ENCODE measurements at places on chromosomes 12 and 14.

- DNase-seq, result no peak
These were observed 327.3 kb upstream of the TMTC1 start for GRCh38 chr12:30110958-30111586.

- DNase-seq, result no peak
These were observed 492.9 kb upstream of the TBX3 start for GRCh38 chr12:115176741-115177400.

GRCh38 chr12:116880817-116881324, 370 bp downstream of the HRK start:
- DNase-seq, result peak; percentile 37

- no peak for DNase-seq
These were observed 83.0 kb downstream of the DENND5B start for GRCh38 chr12:31507966-31508365.

- peak; percentile 42 for DNase-seq
These were observed 27.0 kb upstream of the EID3 start for GRCh38 chr12:104276273-104277131.

GRCh38 chr12:4909410-4909733, 333 bp upstream of the KCNA1 start:
- DNase-seq, result peak; percentile 56

GRCh38 chr14:74528406-74528805, 34.8 kb downstream of the ISCA2 start:
- DNase-seq, result no peak

DNA sequence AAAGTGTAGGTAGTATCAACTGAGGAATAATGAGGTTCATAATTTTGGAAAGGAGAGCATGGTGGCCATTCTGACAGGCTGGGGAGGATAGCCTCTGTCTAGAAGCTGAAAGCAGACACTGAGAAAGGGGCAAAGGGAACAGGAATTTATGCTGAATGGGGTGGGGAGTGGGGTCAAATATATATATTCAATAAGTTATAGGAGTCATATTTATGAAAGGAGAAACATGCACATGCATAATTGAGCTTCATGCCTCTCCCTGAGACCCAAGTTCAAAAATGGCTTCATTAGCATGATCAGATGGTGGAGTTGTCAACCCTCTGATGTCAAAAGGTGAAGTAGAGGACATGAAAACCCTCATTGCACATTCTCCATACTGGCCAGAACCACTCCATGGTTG, 33.9 kb upstream of the ARID2 start:
- DNase-seq, result no peak

- DNase-seq, result no peak
These were observed 57.9 kb downstream of the PDE3A start for GRCh38 chr12:20426191-20426590.

DNA sequence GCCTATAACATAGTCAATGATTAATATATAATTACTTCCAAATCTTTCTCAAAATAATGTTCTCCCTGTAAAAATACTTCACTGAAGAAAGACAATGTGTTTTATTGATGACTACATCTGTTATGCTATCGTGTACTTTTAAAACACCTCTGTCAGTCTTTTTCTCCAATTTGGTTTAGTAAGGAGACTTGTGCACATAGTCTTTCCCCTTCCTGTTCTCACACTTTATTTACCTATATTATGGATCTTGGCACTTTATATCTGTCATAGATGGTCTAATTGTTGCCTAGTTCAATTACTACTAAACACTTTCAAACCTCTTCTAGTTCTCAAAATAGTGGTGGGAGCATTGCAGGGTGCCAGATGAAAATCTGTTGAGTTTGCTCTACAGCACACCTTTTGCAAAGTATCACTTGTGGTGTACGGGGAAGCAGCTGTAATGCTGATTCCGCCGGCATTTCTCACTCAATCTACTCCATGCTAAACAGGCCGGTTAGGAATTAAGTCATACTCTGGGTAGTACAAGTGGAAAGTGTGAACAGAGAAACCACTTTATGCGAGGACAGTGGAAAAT, 1.1 kb upstream of the INSM2 start:
- DNase-seq, result no peak
